ENCODE measurements at places on chromosomes 1 and 21.

- DNase-seq: no peak
Observed at GRCh38 chr1:57949168-57949567, 525.3 kb upstream of the DAB1 start.

DNA sequence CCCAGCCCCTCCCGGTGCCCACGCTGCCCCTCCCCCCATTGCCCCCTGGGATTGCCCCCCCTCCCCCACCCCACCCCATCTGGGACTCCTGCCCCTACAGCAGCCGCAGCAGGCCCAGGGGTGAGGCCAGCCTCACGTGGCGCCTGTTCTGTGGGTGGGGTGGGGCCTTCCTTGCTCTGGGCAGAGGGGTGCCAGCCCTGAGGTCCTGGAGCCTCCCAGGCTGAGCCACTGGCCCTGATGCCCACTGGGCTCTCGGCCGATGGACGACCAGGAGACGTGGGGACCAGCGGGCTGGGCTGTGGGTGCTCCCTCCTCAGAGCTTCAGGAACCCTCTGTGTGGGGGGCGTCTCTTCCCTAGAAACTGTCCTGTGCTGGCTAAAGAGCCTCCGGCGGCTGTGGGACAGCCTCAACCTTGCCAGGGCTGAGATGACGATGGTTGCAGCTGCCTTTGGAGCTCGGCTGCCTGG, 5.8 kb upstream of the C1orf159 start:
- DNase-seq: no peak

DNA sequence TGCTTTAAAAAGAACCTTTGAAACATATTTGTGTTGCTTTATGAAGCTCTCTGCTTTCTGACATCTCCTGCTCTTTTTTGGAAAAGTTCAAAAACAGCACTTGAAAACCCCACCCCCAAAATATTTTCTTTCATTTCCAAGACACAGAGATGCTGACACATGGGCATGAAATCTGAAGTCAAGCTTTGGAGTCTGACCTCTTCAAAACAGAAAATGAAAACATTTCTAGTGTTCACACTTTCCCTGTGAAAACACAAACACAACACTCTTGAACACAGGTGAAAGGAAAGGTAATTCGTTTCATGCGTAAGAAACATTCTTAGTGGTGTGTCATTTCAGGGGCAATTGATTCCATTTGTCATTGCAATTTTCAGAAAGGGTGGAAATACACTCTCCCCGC, 10.8 kb downstream of the NGF start:
- DNase-seq: no peak

DNA sequence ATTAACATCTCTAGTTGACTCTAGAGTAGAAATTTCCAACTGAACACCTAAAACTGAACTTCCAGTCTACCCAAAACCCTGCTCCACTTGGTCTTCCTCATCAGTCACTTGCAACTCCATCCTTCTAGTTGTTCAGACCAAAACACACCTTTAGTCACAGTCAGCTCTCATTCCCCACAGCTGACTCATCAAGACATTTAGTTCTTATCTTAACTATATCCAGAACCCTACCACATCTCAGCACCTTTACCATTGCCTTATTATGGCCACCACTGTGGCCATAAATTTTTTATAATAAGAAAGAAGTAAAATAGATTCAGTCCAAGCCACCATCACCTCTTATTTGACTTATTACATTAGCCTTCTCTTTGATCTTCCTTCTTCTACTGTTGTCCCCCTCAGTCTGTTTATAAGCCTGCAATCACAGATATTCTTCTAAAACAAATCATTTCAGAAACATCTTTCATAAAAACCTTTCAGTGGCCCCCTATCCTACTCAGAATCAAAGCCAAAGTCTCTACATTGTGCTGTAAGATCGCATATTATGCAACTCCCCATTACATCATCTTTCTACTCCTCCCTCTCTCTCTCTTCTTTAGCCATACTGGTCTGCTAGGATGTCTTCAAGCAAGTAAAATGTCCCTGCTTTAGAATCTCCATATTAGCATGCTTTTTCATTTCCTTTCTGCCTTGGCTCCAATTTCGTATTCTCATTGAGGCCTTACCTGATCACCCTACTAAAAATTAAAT, 275.9 kb downstream of the LRRC40 start:
- no peak for DNase-seq

DNA sequence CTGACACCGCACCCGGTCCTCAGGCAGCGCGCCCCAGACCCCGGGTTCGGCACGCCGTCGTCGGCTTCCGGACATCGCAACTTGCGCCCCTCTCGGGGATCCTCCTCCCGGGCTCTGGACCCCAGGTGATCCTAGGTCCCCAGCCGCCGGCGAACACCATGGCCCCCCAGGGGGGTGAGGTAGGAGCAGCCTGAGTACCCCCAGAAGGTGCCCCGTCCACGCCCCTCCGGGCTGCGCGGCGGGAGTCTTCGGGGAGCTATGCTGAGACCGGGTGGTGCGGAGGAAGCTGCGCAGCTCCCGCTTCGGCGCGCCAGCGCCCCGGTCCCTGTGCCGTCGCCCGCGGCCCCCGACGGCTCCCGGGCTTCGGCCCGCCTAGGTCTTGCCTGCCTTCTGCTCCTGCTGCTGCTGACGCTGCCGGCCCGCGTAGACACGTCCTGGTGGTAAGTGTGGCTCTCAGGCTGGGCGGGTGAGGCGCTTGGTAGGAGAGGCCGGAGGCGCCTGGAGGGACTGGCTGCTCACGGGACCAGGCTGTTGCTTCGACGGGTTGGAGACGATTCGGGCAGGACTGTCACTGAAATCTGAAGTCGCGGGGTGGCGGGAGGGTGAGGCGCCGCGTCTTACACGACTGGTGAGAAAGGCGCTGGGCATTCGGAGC, 367 bp downstream of the WNT2B start:
- no peak for DNase-seq

GRCh38 chr1:197116156-197116555, 30.3 kb downstream of the ASPM start:
- DNase-seq: no peak

- DNase-seq: no peak
Observed at GRCh38 chr1:33988161-33988560, 124.3 kb downstream of the HMGB4 start.

GRCh38 chr1:48810740-48811139, 34.0 kb upstream of the BEND5 start:
- no peak for DNase-seq

GRCh38 chr1:151542710-151543129, 2.6 kb downstream of the TUFT1 start:
- DNase-seq: no peak

DNA sequence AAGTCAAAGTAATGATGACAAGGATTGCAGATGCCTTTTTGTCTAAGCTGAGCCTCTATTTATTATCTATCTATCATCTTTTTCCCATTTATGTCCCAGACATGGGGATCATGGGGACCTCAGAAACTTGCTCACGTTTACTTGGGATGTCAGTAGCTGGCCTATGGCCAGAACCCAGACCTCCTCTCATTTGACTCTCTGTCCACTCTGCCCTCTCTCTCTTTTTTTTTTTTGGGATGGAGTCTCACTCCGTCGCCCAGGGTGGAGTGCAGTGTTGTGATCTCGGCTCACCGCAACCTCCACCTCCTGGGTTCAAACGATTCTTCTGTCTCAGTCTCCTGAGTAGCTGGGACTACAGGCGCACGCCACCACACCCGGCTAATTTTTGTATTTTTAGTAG, 3.7 kb upstream of the ID3 start:
- DNase-seq: no peak

GRCh38 chr1:198664068-198664788, 25.4 kb downstream of the PTPRC start:
- no peak for DNase-seq

- DNase-seq: no peak
Observed at GRCh38 chr1:165903672-165904071, 76.3 kb downstream of the UCK2 start.

- DNase-seq: no peak
Observed at GRCh38 chr1:47191940-47192457, 2.2 kb upstream of the PDZK1IP1 start.
